ENCODE measurements at places on chromosomes 11 and 22.

GRCh38 chr22:42443240-42444076 is 11.3 kb upstream of the NFAM1 start:
- DNase-seq, result no peak

GRCh38 chr22:45397806-45398205 is 15.6 kb downstream of the SMC1B start:
- DNase-seq, result no peak

GRCh38 chr11:83456075-83456474 is 169.9 kb upstream of the CCDC90B start:
- peak; percentile 12 for DNase-seq

DNA sequence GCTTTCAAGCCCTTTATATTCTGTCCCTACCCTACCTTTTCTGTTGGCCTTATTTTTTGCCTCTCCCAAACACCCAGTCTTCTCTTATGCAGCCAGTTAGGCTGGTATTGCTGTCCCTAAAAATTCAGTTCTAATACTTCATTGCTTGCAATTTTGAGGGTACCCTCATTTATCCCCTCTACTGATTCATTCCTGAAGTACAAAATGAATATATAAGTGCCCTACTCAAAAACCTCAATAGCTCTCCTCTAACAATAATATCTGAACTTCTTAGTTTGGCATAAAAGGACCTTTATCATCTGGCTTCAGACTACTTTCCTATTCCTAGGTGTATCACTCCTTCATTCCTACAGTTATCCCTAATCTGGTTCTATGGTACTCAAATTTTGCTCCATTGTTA is 5.2 kb upstream of the EIF4G2 start:
- DNase-seq, result no peak

- DNase-seq, result peak; percentile 64
Measured at GRCh38 chr11:75240311-75241035, at the start of gene TPBGL. TPBGL (plus strand) TSS chr11:75240774; CDS start chr11:75241050, 276 bp downstream.

DNA sequence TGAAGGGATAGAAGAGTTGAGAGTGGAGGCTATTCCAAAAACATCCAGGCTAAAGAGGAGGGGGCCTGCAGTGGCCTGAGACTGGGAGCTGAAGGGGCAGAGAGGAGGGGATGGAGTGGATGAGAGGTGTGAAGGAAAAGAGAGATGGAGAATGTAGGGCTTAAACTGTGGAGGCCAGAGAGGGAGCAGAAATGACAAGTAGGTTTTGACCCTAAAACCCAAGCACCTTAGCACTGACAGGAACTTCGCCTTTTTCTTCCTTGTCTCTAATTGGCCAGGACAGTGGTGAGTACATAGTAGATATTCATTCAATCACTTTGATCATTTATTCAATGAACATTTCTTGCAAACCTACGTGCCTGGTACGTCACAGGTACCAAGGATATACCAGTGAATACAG is 7.3 kb downstream of the FAM111B start:
- DNase-seq, result no peak

DNA sequence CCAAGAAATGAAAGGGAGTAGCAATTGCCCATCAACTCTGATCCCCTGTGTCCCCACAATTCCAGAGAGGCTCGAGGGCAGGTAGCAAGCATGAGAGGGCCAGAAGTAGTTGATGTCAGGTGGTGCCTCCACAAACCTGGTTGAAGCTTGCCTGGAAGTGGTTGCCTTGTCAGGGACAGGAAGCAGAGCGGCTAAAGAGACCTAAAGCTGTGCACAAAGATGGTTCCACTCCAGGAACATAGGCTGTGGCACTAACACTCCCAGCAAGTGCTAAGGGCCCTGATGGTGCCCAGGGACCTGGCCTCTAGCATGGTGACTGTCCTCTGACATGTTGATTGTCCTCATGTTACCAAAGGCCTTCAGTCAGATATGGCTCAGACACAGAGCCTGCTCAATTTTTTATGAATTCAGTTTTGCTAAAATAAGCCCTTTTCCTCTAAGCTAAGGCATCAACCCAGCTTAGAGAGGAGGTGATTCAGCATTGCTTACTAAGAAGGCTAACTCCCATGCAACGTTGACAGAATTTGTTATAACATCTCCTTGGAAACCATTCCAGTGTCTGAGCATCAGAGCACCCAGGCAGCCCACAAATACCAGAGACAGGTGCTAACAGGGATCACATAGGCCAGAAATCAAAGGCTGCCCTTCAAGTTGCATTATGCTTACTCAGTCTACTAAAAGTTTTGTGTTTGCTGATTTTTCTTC is 196.3 kb upstream of the ARHGAP20 start:
- no peak for DNase-seq

DNA sequence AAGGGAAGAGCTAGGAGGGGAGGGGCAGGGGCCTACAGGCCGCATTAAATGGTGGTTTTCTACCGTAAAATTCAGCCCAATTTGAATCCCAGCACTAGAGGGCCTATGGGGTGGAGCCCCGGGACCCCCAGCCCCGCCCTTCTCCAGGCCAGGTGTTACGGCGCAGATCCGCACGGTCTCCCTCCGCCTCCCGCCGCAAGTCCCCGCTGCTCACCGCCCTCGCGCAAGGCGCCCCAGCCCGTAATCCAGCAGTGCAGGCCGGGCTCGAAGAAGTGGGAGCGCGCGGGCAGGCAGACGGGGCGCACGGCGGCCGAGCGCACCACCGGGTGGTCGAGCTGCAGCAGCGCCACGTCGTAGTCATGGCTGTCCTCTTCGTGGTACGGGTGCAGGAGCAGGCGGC is 17.3 kb downstream of the KCTD17 start:
- DNase-seq, result no peak

- DNase-seq, result no peak
Measured at GRCh38 chr11:62193952-62194351, 3.9 kb downstream of the SCGB1D1 start.

DNA sequence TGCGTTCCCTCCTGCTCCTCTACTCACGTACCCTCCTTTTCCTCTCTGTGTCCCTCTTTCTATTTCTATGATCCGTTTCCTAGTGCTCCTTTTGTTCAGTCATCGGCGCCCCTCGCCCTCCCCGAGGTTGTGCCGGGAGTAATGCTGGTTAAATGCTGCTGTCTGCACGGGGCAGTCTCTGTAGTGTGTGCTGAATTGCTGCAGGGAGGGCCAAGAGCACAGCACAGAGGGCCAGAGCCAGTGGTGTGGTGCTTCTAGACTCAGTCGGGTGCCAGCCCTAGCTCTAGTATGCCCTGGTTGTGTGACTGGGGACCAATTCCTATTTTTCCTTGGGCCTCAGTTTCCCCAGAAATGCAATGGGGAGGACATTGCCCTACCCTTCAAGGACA is 98.3 kb downstream of the PKNOX2 start:
- DNase-seq, result no peak

- DNase-seq, result peak; percentile 78
Measured at GRCh38 chr22:26172389-26172990, 3.2 kb downstream of the SEZ6L start.

DNA sequence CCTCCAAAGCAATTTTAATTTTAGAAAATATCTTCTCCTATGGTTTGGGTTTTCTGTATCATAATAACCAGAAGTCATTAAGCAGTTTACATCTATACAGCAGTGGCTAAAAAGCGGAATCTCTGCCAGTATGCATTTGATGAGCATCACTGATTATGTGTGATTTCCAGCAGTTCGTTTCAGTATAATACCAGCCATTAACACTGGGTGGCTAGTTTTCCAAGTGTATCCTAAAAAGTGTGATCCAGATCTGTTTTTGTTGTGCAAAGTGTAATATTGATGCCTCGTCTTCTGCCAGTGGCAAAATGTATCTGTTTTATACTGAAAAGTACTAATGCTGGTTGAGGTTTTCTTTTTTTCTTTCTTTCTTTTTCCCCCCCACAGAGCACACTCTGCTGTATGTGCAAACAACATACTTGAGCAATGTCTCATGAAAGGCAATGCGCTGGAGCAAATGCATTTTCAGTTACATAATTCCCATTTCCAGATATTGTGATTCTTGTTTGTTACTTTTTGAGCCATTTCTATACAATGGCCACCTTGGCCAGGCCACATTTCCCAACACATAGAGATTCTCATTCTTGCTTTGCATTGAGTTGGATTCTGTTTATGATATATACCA is 64.2 kb downstream of the SLC36A4 start:
- no peak for DNase-seq

DNA sequence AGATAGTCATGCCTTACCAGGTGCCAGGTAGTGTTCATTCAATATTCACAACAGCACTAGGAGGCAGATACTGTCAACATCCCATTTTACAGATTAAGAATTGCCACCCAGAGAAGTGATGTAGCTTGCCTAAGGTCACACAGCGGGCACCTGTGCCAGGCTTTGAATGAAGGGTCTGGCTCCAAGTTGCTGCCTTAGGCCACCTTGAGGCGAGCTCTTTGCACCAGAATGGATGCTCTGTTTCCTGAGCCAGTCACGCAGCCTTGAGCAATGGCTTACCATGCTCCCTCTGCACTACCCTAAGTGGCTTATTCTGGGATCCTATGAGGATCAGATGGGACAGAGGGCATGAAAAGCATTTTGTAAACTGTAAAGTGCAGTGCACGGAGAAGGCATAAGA is 25.1 kb upstream of the TIMP3 start:
- DNase-seq, result no peak

DNA sequence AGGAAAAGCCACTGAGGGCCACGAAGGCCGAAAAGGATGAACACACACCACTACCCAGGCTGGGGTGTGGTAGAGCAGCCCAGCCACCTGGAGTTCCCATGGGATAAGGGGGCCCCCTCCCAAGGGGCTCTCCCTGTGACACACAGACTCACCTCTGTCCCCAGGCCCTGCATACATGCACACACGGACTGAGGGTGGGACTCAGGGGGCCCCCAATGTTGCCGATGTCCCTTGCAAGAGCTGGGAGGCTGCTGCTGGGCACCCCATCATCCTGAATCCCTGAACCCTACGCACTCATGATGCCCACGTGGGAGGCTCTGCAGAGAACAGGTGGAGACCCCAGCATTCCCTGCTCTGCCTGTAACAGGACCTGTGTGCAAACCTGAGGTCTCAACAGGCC is 14.5 kb downstream of the SHANK2 start:
- no peak for DNase-seq

DNA sequence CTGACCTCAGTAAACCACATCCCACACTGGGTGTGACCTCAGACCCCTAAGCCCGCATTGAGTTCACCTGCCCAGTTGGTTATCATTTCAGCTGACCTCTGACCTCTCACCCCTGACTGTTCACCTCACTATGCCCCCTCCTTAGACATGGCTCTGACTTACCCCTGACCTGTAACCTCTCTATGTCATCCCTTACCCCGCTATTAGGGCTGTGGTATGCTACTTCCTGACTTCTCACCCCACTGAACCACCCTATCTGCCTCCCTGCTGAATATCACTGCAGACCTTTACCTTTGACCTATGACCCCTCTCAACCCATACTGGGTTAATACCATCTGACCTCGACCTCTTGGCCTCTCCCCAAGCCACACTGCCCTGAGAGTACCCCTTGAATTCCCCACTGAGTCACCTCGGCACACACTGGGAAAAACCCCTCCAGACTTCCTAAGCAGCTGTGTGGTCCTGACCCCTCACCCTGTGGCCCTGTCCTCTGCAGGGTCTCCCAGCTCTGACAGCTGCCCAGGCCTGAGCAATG is 8.3 kb downstream of the PLCB3 start:
- DNase-seq, result no peak

DNA sequence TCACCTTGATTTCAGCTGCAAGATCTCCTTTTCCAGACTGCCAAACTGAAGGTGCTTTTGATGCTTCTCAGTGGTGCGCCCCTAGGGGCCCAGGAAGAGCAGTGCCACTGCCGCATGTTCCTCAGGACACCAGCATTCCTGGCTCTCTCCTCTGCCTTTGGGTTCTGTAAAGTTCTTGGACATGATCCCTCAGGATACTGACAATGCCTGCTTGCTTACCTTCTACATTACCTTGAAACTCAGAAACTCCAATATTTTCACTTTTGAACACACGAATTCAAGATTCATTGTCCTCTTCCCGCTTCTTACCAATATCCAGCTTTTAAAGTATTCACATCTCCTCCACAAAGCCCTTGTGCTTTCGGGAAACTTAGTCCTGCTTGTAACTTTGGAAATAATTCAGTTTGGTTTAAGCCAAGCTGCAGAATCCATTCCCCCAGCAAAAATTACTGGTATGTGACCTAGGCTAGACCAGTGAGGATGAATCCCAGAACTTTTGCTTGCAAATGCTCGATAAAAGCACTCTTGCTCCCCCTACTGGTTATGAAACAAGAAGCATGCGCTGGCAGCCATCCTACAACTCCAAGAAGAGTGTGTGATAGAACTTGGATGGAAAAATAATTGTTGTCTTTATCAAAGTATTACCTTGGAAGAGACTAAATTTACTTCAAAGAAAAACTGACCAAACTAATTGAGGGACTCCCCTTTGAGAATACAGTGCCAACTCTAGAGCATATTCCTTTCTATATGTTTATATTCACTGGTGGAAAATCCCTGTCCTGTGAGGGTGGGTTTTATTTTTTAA is 16.5 kb upstream of the OR5B21 start:
- peak; percentile 31 for DNase-seq

All from BE2C (cell line).